WERI-Rb-1 (cell line): ENCODE measurements at places on chromosomes 7 and 10.
A peak's percentile ranks its signal among the peaks of the same experiment; 100 is the strongest.

DNA sequence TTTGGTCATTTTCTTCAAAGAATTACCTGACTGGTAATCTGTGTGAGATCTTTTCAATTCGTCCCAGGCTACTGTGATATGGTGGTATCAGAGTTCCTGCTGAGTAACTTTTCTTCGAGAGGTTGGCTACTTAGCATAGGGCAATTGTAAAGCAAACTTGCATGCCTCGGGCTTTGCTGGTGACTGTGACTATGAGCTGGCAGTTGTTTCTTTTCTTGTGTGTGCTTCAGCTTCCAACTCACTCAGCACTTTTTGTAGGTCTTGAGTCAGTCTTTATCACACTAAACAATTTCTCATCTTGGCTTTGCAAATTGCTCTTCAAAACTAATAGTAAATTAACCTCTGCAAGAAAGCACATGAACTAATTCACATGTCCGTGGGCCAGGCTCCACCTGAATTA is 44.3 kb downstream of the PRR15 start:
- no peak for DNase-seq

- DNase-seq = no peak
Measured at GRCh38 chr7:8129318-8129659, 132.7 kb downstream of the ICA1 start.

DNA sequence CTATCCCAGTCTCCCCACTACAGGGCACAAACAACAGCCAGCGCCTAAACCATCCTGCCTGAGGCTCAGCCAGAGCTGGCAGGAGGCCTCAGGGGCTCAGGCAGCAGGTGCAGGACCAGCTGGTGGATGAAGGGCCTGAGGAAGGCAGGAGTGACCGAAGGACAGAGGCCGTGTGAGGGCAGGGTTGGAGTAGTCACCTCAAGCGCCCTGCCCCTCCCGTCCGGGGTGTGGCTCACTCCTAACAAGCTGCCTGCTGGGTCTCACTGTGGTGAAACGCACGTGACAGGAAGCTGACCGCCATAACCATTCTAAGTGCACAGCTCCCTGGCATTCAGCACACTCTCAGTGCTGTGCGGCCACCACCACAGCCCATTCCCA is 281.1 kb downstream of the ELFN1 start:
- peak; percentile 96 for DNase-seq

GRCh38 chr10:44972874-44973306 is 5.7 kb downstream of the DEPP1 start:
- no peak for DNase-seq
